ENCODE measurements at places on chromosomes 13 and 19. TPM values are rescaled to one million over a fixed set of nuclear protein-coding genes. Genes with fewer than 3 reads are reported as not detected.

The LRRC25 gene
- total RNA-seq = 0.12 TPM

The ZBTB45 gene
- total RNA-seq = 15.1 TPM

The EDNRB gene
- total RNA-seq = not detected

The LILRB3 gene
- total RNA-seq = not detected

The MICU2 gene
- total RNA-seq = 35.1 TPM

The ZNF835 gene
- 2.1 TPM for total RNA-seq

The ABCC4 gene
- 6.4 TPM for total RNA-seq

DNA sequence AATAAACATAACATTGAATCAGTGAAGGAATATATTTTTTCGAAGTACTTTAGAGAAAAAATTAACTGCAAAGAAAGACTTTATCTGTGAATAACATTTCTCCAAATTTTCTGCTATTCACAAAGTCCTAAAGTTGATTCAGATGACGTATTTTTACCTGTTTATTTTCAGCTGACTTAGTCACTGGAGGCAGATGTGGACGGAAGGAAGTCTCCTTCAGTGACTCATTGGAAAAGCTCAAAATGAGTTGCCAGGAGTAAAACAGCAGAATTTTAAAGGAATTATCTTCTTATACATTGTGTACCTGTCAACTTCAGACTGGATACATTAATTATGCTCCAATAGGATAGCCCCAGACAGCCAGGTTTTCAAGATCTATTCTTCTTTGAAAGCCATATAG lies 679.3 kb upstream of the GPC6 start:
- DNase-seq = no peak
- H3K36me3 ChIP-seq = no peaks in the 10 kb centered on the region
- H3K4me1 ChIP-seq = no peaks in the 10 kb centered on the region

DNA sequence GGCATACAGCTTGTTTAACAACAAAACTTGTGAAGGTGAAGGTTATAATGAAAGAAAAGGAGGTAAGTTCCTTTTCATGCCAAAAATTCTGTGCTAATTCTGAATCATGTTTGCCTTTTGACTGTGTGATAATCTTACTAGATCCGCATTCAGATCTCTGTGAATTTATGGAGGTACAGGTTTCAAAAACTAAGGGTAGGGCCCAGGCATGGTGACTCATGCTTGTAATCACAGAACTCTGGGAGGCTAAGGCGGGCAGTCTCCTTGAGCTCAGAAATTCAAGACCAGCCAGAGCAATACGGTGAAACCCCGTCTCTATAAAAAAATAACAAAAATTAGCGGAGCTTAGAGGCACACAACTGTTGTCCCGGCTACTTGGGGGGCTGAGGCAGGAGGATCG lies 45.9 kb downstream of the PCDH9 start:
- no peak overlapping the region for H3K27ac ChIP-seq
- DNase-seq = no peak
- no peaks in the 10 kb centered on the region for H3K27me3 ChIP-seq
- H3K4me3 ChIP-seq = no peak overlapping the region
- H3K4me1 ChIP-seq = no peaks in the 10 kb centered on the region

- peaks cover 23% of the 10 kb centered on the region for H3K27me3 ChIP-seq
- H3K4me1 ChIP-seq = peaks cover 49% of the 10 kb centered on the region
- no peak within 1 kb of the TSS for H3K4me3 ChIP-seq
These were observed at the start of gene IFNL1 for GRCh38 chr19:39296055-39296645. Gene IFNL1 (plus strand): TSS chr19:39296407. CDS start chr19:39296422, 15 bp downstream.

GRCh38 chr19:43804432-43804831 lies 2.2 kb upstream of the LYPD5 start:
- no peaks in the 10 kb centered on the region for H3K36me3 ChIP-seq
- H3K27ac ChIP-seq = no peak overlapping the region
- H3K4me3 ChIP-seq = no peak overlapping the region
- no peak for DNase-seq
- H3K27me3 ChIP-seq = peaks cover 23% of the 10 kb centered on the region
- no peaks in the 10 kb centered on the region for H3K4me1 ChIP-seq

GRCh38 chr19:33434886-33435705 lies 61.6 kb downstream of the CEBPG start:
- no peak for DNase-seq
- peaks cover 3% of the 10 kb centered on the region for H3K27me3 ChIP-seq
- H3K36me3 ChIP-seq = no peaks in the 10 kb centered on the region
- no peak overlapping the region for H3K4me3 ChIP-seq
- peaks cover 4% of the 10 kb centered on the region for H3K4me1 ChIP-seq
- no peak overlapping the region for H3K27ac ChIP-seq

GRCh38 chr19:14063105-14063504 lies 1.2 kb upstream of the PALM3 start:
- H3K36me3 ChIP-seq = no peaks in the 10 kb centered on the region
- no peak overlapping the region for H3K27ac ChIP-seq
- peaks cover 30% of the 10 kb centered on the region for H3K27me3 ChIP-seq

DNA sequence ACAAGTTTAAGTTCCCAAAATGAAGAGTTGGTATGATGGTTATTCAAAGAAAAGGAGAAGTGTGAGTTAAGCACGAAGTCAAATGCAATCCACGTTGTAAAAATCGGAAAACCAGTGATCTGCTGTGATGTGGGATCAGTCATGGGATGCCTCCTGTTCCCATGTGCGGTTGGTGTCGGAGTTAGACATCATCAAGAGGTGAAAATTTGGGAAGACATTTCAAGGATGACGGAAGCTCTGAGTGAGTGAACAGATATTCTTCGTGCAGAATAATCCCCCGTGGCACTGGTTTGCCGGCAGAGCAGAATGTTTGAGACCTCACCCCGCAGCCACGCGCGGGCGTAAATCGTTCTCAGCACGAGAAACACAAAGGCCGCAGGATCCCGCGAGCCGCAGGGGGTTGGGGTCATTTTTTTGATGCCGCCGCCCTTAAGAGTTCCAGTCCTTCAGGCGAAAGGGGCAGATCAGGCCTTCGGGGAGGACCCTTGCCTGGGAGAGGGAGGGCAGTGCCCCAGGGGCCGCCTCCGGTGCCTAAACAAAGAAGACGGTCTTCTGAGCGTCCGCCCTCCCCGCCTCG lies 13.7 kb upstream of the SOX1 start:
- no peaks in the 10 kb centered on the region for H3K4me1 ChIP-seq
- H3K27ac ChIP-seq = peak overlapping the region; percentile 33
- peaks cover 9% of the 10 kb centered on the region for H3K36me3 ChIP-seq
- peaks cover 56% of the 10 kb centered on the region for H3K27me3 ChIP-seq
- no peak for DNase-seq

GRCh38 chr13:54573186-54573585 lies 1544.6 kb downstream of the OLFM4 start:
- H3K4me1 ChIP-seq = no peaks in the 10 kb centered on the region
- H3K36me3 ChIP-seq = no peaks in the 10 kb centered on the region
- no peaks in the 10 kb centered on the region for H3K27me3 ChIP-seq
- no peak overlapping the region for H3K27ac ChIP-seq
- no peak for DNase-seq

DNA sequence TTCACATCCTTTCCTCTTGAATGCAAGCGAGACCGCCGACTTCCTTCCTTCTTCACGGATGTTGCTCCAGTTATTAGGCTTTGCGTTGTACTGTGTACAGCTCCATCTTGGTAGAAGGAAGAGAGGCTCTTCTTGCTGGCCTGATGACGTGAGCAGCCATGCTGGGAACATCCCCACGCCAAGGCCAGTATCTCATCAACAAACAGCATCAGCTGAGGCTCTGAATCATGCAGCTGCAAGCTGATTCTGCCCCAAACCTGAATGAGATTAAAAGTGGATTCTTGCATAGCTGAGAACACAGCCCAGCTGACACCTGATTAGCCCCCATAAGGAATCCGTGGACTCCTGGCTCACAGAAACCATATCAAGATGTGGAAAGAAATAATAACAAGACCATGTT lies 809.6 kb downstream of the EFNB2 start:
- no peak for DNase-seq
- H3K4me3 ChIP-seq = no peak overlapping the region
- no peaks in the 10 kb centered on the region for H3K4me1 ChIP-seq
- H3K36me3 ChIP-seq = no peaks in the 10 kb centered on the region

GRCh38 chr19:29010276-29010675 lies 202.7 kb downstream of the UQCRFS1 start:
- no peaks in the 10 kb centered on the region for H3K27me3 ChIP-seq
- no peaks in the 10 kb centered on the region for H3K4me1 ChIP-seq
- no peak overlapping the region for H3K27ac ChIP-seq
- DNase-seq = no peak
- H3K4me3 ChIP-seq = no peak overlapping the region

- H3K4me3 ChIP-seq = no peak overlapping the region
- H3K36me3 ChIP-seq = peaks cover 1% of the 10 kb centered on the region
- H3K27me3 ChIP-seq = no peaks in the 10 kb centered on the region
These were observed 60.0 kb upstream of the SPRY2 start for GRCh38 chr13:80400865-80401426.

GRCh38 chr13:109569958-109570711 lies 216.2 kb downstream of the IRS2 start:
- peak overlapping the region; percentile 23 for H3K4me3 ChIP-seq
- H3K4me1 ChIP-seq = peaks cover 13% of the 10 kb centered on the region
- peak overlapping the region; percentile 74 for H3K27ac ChIP-seq
- DNase-seq = peak; percentile 82
- no peaks in the 10 kb centered on the region for H3K27me3 ChIP-seq

- peaks cover 16% of the 10 kb centered on the region for H3K36me3 ChIP-seq
- H3K27ac ChIP-seq = peak overlapping the region; percentile 83
- H3K27me3 ChIP-seq = no peaks in the 10 kb centered on the region
- no peak overlapping the region for H3K4me3 ChIP-seq
- no peak for DNase-seq
These were observed 26.5 kb downstream of the RANBP3 start for GRCh38 chr19:5951338-5951861.

GRCh38 chr13:33345842-33346241 lies 60.3 kb upstream of the STARD13 start:
- peaks cover 2% of the 10 kb centered on the region for H3K36me3 ChIP-seq
- H3K4me3 ChIP-seq = no peak overlapping the region
- H3K4me1 ChIP-seq = peaks cover 2% of the 10 kb centered on the region
- H3K27ac ChIP-seq = no peak overlapping the region
- no peak for DNase-seq

- no peaks in the 10 kb centered on the region for H3K36me3 ChIP-seq
- peaks cover 24% of the 10 kb centered on the region for H3K4me1 ChIP-seq
- no peak overlapping the region for H3K27ac ChIP-seq
- no peak for DNase-seq
These were observed 4.6 kb upstream of the CDC42EP5 start for GRCh38 chr19:54477650-54478049.

DNA sequence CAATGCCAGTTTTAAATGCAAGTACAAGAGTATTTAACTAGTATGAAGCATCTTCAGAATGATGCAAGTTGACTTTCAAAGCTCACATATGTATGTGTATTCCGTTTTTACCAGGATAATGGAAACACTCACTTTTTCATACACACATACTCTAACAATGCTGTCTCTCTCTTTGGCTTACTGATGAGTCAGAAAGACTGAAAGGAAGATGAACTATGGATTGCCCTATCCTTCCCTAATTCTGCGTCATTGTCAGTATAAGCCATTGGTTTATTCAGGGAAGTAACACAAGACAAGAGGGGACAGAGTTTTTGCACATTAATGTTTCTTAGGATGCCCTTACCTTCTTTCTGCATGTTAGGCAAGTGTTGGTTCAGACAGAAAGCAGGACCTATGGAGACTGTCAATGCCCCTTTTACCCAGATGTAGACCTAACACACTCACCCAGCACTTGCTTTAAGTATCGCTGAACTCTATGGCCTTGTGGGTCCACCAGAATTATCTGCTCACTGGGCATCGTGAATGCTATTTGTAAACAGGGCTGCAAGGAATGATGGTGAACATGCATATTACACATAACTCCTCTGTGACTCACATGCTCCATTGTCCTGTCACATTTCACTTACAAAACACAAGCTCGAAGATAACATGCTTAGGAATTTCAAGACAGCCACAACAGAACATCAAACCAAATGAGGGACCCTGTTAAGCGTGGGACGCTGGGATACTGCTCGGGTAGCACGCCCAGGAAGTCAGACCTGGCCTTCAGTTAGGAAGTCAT lies 10.0 kb upstream of the OXGR1 start:
- H3K4me3 ChIP-seq = no peak overlapping the region
- H3K27ac ChIP-seq = no peak overlapping the region
- no peak for DNase-seq
- no peaks in the 10 kb centered on the region for H3K36me3 ChIP-seq

- peaks cover 9% of the 10 kb centered on the region for H3K36me3 ChIP-seq
- no peaks in the 10 kb centered on the region for H3K4me1 ChIP-seq
- no peak for DNase-seq
- no peaks in the 10 kb centered on the region for H3K27me3 ChIP-seq
- H3K4me3 ChIP-seq = no peak overlapping the region
These were observed 6.9 kb upstream of the OVOL3 start for GRCh38 chr19:36103842-36104552.
